ENCODE measurements at places on chromosomes 1 and 21. TPM values are rescaled to one million over a fixed set of nuclear protein-coding genes. Genes with fewer than 3 reads are reported as not detected.
A peak's percentile ranks its signal among the peaks of the same experiment; 100 is the strongest.

The DNALI1 gene
- 2.2 TPM for total RNA-seq

The TSPAN1 gene
- total RNA-seq = 8.9 TPM

The RGSL1 gene
- not detected for total RNA-seq

GRCh38 chr1:67750691-67751054 is 65.7 kb downstream of the GADD45A start:
- no peak for DNase-seq

The TRNP1 gene
- total RNA-seq = 37.6 TPM

The DENND2C gene
- 5.4 TPM for total RNA-seq

The KCNJ9 gene
- 1.2 TPM for total RNA-seq

The HSD3B2 gene
- 9.9 TPM for total RNA-seq

- no peak for DNase-seq
These were observed 124.0 kb upstream of the SLC45A1 start for GRCh38 chr1:8193840-8194406.

- no peak for DNase-seq
These were observed 19.2 kb downstream of the PAX7 start for GRCh38 chr1:18649693-18650370.

DNA sequence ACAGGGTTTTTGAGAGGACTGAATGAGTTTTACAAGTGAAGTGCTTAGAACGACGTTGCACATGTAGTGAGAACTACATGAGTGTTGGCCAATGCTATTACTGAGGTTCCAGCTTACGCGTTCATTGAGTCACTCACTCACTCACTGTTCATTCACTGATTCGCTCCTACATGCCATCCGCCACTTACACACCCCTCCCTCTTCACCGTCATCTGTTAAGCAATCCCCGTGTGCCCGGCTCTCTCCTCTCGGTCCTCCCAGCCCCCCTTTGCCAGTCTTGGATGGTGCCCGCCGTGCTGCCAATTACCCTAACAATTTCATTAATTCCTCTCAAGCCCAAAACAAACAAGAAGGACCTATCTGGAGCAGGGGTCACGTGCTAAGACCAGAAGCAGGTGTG is 27.3 kb upstream of the EPHA2 start:
- DNase-seq = no peak

- no peak for DNase-seq
These were observed 41.2 kb upstream of the USH2A start for GRCh38 chr1:216464489-216464888.

The AGPAT3 gene
- 65.9 TPM for total RNA-seq

DNA sequence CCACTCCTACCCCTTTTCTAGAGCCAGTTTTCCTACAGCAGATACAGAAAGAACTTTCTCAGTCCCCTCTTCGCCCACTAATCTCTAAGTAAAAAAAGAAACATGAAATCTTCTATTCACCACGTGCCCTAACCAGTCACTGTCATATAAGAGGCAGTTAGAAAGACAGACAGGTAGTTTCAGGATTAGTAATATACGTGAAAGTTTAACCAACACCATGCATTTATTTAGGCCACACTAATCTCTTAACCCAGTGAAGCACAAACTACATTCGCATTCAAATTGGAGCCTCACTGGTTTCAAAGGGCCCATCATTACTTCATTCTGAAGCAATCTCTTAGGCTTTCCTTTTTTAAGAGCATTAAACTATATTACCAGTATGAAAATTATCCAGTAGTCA is 10.1 kb downstream of the GPATCH2 start:
- no peak for DNase-seq

The TMPRSS2 gene
- total RNA-seq = not detected

- no peak for DNase-seq
These were observed 8.2 kb downstream of the RYR2 start for GRCh38 chr1:237050185-237050584.

DNA sequence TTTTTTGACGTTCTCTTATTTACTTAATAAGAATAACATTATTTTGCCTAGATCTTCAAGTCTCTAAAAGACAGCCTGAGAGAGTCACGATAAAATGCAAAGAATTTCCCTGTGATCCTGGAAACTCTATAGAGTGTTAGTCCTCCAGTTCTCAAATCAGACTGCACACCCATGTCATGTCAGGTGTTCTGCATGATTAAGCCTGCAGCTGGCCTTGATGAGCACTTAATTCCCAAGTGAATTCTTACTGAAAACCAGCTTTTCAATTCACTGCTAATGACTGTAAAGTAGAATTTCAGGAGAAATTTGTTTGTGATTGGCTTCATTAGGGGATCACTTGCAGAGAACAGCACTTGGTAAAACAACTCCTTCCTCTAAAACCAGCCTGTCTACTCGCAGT is 41.9 kb downstream of the CHML start:
- no peak for DNase-seq

DNA sequence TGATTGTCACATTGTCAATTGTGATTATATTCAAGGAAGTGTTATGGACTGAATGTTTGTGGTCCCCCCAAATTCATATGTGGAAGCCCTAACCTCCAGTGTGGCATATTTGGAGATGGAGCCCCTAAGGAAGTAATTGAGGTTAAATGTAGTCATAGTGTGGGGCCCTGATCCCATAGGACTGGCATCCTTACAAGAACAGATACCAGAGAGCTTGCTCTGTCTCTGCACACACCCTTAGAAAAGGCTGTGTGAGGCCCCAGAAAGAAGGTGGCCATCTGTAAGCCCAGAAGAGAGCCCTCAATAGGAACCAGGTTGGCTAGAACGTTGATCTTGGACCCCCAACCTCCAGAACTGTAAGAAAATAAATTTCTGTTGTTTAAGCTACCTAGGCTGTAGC is 28.1 kb downstream of the VANGL1 start:
- DNase-seq = no peak

The ARMH1 gene
- total RNA-seq = not detected

GRCh38 chr1:220303871-220304270 is 31.6 kb upstream of the RAB3GAP2 start:
- DNase-seq = no peak

- peak; percentile 96 for DNase-seq
These were observed 15.5 kb downstream of the PI4KB start for GRCh38 chr1:151311589-151312331.

DNA sequence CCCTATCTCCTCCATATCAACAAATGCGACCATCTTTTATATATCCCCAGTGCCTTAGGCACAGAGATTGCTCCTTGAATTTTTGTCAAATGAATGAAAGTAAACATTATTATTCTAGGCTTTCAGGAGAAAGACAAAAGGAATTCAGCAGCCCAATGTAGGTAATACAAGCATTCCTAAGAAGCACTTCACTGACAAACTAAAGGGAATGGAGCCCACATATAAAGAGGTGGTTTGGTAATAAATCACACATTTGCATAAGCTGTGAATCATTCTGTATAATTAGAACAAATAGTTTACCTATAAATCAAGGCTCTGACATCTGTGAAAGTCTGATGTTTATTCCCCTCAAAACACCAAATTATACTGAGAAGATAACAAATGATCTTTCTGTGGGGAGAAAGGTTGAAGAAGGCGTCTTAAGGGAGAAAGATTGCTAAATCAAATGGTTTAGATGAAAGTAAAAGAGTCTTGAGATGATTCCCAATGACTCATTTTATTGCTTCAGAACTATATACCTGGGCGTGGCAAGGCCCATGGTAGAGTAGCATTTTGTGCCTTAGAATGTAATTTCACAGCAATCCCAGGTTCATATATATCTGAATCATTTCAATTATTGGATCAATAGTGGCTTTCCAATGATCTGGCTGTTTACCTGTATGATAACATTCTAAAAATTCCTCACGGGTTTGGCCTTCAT is 558.1 kb downstream of the AGBL4 start:
- no peak for DNase-seq

DNA sequence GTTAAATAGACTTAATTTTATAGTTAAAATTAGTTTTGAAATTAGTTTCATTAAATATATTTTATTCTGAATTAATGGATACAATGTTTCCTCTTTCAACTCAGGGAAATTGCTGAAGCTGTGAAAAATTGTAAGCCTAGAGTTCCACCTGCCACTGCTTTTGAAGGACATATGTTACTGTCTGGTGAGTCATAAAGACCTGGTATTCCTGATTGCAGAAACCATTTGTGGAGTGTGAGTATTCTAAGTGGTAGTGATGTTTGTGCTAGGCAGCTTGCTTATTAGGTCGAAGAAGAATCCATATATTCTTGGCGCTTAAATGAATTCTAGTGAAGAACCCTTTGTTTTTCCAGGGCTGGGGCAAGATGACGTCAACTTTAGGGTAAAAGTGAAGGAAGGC is 34.0 kb downstream of the MTR start:
- no peak for DNase-seq

DNA sequence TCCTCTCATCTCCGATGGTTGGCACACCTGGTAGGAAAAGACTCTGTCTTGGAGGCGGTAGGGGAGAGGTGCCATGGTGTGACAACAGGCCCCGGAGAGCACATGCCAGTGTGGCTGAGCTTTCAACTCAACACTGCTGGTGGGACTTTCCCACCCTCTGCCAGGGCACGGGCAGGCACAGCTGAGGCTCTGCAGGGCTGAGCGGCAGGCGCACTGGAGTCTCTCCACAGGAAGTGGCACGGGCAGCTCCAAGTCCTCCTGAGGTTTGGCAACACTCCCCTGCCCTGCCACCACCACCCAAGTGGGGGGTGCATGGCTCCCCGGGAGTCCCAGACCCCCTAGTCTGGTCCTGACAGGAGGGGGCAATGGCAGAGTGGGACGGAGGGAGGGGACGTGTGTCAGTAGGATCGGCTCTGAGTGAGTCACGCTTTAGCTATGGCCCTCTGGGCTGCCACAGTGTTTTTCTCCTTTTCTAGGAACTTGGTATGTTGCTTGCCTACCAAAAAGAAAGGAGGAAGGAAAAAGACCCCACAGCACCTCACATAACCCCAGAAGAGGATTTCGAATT is 27.3 kb upstream of the EVA1B start:
- DNase-seq = peak; percentile 86

The PDC gene
- total RNA-seq = not detected

- DNase-seq = no peak
These were observed 500 bp downstream of the EPHA10 start for GRCh38 chr1:37764414-37764825.

DNA sequence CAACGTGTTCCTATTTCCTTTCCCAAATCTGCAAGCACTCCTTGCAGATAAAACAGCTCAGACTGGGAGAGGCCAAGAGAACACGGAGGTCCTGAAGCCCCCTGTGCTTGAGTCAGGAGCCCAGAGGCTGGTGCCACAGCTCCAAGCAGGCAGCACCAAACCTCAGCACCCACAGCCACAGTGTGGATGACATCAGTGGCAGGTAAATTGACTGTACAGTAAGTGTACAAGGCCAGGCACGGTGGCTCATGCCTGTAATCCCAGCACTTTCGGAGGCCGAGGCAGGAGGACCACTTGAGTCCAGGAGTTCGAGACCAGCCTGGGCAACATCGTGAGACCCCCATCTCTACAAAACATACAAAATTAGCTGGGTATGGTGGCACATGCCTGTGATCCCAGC is 1.9 kb upstream of the COL6A1 start:
- DNase-seq = no peak

- DNase-seq = no peak
These were observed 31.8 kb downstream of the AHDC1 start for GRCh38 chr1:27572019-27572678.

DNA sequence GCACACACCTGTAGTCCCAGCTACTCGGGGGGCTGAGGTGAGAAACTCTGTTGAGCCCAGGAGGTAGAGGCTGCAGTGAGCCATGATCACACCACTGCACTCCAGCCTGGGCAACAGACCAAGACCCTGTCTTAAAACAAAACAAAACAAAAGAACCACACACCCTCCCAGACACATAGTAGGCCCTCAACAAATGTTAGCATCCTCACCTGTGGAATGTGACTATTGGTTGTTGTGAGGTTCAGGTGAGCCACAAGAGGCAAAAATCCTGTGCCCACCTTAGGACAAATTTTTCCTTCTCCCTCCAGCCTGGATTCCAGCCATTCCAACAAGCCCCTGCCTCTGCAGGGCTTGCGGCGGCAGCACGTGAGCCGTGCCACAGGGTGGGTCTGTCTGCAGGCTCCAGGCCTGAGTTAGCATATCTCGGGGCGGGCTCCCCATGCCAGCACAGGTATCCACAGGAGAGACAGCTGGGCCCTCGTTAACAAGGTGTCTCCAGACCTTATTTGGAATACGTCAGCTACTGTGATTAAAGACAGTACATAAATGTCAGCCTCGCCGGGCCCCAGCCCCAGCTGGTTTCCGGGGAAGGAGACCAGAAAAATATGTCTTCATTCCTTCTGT is 17.4 kb downstream of the C1QB start:
- DNase-seq = no peak

- DNase-seq = no peak
These were observed 7.8 kb downstream of the VASH2 start for GRCh38 chr1:212958175-212958574.

The GRHL3 gene
- not detected for total RNA-seq

- no peak for DNase-seq
These were observed 233.0 kb upstream of the KAZN start for GRCh38 chr1:14365301-14365988.

GRCh38 chr1:90143591-90143990 is 148.7 kb downstream of the ZNF326 start:
- no peak for DNase-seq

DNA sequence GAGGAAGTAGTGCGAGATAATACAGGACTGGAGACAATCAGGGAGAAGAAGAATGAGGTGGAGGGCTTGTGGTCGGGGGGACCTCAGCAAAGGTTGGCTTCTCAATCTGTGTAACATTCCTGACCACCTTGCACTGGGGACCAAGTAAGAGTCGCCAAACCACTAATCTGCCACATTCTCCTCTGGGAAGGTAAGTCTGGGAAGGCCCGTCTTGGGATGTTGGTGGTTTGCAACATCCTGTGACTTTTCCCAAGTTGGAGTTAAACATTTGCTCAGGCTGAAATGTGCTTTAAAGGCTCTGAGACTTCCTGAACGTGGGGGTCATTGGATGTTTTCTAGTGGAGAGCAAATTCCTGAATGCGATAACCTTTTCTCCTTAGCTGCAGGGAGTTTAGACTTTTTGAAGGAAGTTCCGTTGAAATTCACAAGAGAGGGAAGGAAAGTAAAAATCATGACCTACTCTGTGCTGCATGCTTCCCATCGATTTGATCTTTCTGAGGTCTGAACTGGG is 325.9 kb downstream of the RPS6KC1 start:
- no peak for DNase-seq

- DNase-seq = no peak
These were observed 18.0 kb downstream of the INSRR start for GRCh38 chr1:156840898-156841279.

- no peak for DNase-seq
These were observed 136.1 kb upstream of the ERRFI1 start for GRCh38 chr1:8162168-8162567.

- no peak for DNase-seq
These were observed 182.9 kb downstream of the AKT3 start for GRCh38 chr1:243667133-243667532.

GRCh38 chr1:30405081-30405480 is 318.3 kb downstream of the MATN1 start:
- DNase-seq = peak; percentile 52

Data from ascending aorta (tissue), 2 donors.